ENCODE measurements at places on chromosomes 1 and 21. TPM values are rescaled to one million over a fixed set of nuclear protein-coding genes. Genes with fewer than 3 reads are reported as not detected.

- peak; percentile 56 for DNase-seq
These were observed 45.5 kb upstream of the VANGL1 start for GRCh38 chr1:115596080-115596780.

- no peak for DNase-seq
These were observed 5.2 kb downstream of the ZDHHC18 start for GRCh38 chr1:26831546-26832248.

- peak; percentile 78 for DNase-seq
These were observed 475.6 kb upstream of the B3GALT2 start for GRCh38 chr1:193662030-193662429.

DNA sequence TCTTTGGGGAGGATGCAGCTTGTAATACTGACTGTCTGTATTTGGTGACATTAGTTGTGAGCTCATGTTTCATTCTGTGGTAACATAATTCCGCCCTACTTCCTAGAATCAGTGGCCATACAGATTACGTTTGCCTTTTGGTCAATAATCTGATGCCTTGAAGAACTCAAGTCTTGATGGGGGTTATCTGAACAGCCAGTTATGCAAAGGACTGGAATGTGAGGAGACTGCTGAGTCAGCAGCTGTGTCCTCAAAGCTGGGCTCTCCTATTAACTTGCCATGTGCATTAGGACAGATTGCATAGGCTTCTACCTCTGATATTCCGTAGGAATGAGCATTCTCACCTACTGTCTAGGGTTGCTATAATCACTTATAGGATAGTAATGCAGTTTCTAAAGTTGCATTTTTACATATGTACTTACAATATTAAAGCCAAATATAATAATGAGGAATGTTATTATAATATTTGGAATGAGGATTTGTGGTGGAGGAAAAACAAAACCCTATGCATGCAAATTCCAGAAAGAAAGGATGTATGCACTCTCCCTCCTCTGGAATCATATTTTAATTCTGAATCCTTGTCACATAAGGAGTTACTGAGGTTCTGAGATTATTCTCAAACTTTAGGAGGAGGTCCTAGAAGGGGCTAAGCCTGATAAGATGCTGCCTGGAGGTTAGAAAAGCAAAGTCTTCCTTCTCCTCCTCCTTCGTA lies 116.0 kb downstream of the NOS1AP start:
- no peak for DNase-seq

DNA sequence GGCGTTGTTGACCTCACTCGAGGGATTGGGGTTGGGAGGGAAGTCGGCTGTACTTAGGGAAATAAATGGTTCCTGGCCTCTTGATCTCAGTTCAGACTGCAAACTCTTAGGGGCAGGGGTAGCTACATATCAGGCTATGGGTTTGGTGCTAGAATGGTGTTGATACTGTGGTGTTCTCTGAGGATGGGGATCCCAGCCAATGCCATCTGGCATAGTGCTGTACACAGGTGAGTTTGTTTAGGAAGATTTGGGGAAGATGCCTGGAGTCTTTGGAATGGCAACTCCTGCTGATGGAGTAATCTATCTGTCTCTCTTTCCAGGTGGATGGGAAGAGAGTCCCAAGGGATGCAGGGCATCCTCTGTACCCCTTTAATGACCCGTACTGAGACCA lies 14.3 kb upstream of the NASP start:
- no peak for DNase-seq

GRCh38 chr1:1146596-1146995 lies 27.1 kb upstream of the TTLL10 start:
- DNase-seq, result no peak

DNA sequence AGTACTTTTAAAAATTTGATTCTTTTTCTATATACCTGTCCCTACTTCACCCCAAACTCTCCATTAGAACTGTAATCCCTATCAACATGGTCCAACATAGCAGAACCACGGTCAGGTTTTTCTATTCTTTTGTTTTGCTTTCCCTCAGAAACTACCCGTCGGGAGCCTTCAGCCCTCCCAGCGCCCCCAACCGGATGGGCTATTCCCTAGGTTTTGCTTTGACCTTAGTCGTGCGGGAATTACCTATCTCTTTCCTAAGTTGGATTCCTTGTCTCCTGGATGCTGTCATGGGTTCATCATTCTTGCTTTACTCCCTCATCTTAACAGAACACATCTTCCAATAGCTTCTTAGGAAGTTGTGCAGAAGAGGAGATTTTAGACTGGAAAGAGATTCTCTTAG lies 97.5 kb upstream of the LBR start:
- DNase-seq, result no peak

DNA sequence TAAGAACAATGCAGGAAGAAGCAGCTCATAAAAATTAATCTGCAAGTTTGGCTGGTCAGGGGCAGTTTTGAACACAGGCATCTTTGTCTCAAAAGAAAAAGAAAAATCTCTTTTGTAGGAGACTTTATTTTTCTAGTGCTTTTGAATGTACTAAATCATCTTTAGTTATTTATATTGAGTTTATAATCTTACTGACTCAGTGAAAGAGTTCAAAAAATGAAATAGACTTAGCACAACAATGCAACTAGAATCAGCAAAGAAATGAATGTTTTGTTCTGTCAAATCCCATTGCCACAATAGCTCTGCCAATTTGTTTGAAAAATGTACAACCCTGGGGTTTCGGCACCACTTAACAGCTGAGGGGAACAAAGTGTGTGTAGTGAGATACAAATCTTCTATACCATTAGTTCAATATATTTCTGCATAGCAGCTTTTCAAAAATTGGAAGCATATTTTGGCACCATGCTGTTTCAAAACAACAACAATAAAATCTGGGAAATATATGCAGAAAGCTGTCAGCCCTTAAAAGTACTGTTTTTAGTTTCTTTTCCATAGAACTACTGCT lies 1969.1 kb downstream of the MRPL39 start:
- no peak for DNase-seq

GRCh38 chr1:192445839-192446489 lies 129.2 kb downstream of the RGS21 start:
- DNase-seq, result peak; percentile 60

- no peak for DNase-seq
These were observed 44.7 kb downstream of the KCNC4 start for GRCh38 chr1:110254604-110255391.

GRCh38 chr1:67405473-67406245 lies 24.5 kb downstream of the SERBP1 start:
- no peak for DNase-seq

GRCh38 chr21:26777166-26777565 lies 68.0 kb downstream of the ADAMTS1 start:
- DNase-seq, result peak; percentile 31

DNA sequence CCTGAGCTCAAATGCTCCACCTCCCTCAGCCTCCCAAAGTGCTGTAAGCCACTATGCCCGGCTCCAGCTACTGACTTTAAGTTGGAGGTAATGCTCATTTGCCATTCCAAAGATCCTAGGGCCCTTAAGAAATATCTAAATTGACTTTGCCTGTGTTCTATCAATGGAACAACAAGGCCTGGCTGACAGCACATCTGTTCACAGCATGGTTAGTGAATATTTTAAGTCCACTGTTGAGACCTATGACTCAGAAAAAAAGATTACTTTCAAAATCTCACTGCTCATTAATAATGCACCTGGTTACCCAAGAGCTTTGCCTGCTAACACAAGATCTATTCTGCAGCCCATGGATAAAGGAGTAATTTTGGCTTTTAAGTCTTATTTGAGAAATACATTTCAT lies 3.5 kb upstream of the SSX2IP start:
- DNase-seq, result no peak

DNA sequence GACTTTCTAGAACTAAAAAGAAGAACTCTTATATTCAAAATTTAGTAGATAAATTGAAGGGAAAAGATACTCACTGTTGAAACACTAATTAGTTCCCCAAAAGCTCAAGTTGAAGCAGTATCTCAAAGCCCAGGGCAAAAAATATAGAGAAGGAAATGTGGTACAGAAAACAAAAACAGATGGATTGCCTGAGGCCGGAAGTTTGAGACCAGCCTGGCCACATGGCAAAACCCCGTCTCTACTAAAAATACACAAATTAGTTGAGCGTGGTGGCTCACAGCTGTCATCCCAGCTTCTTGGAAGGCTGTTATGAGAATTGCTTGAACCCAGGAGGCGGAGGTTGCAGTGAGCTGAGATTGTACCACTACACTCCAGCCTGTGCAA lies 36.0 kb downstream of the FAM177B start:
- no peak for DNase-seq

DNA sequence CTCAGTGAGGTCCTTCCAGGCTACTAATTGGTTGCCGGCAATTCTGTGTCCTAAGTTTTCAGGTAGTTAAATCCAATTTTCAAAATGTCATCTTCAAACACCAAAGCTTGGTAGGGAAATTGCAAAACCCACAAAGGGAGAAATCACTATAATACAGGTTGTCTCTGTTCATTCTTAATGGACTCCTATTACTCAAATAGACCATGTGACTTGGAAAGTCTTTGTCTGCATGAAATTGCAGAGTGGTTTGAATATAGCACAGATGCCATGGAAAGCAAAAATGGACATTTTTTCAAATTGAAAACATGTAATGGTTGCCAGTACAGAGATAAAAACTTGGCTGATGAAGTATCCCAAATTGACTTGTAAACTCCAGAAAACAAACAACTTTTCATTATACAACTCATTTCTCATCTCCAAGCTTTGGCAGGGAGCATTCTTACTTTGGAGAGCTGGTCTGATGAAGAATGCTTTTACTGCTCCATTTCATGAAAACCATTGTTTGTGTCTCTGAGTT lies 169.5 kb upstream of the PKN2 start:
- no peak for DNase-seq

DNA sequence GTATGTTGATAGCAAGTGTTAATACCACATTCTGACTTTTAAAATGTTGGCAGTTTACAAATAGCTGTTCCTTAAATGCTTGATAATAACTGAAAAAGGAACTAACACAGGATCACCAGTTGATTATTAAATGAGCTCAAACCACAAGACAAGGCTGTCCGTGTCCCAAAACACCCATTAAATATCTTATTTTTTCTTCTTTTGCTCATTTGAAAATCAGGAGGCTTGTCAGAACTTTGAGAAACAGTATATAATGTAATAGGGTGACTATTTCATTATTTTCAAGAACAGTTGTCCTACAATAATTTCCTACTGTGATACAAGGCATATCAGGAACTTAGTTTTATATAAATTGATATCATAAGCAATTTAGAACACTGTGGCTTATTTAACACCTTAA lies 2.7 kb downstream of the CDKN2C start:
- DNase-seq, result no peak

DNA sequence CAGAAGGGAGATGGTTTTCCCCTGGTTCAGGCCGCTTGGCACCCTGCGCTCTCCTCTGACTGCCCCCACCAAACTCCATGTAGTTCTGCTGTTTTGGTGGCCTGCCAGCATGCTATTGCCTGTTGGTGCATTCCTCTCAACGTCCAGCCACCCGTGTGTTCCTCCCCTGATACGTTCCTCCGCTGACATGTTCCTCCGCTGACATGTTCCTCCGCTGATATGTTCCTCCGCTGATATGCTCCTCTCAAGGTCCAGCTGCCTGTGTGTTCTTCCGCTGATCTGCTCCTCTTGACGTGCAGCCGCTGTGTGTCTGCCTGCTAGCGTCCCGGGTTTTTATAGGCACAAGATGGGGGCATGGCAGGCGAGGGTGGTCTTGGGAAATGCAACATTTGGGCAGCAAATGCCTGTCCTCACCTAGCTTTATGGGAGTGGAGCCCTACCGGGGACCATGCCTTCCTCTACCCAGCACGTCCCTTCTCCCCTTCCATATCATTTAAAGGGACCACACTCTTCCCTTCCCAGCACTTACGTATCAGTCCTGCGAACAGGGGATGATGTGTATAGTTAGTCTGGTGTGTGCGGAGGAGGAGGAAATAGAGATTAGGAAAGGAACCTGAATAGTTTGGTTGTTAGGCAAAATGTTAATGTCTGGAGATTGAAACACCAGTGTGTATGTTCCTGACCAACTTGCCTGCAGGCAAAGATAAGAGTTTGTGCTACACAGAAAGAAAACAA lies 40.6 kb upstream of the PLA2G5 start:
- no peak for DNase-seq

DNA sequence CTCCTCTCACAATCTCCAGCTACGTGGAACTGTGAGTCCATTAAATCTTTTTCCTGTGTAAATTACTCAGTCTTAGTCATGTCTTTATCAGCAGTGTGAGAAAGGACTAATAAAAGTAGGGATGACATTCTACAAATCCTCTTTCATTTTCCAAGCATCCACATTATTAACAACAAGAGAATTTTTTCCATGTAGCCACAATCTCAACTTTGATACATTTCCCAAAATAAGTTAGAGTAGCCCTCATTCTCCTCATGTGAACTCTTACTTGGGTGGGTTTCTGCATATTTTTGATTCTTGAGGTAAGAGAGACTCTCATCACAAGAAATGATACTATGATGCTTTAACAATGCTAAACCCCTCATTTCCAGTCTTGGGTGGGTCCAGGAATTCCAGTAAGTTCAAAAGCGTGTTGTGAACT lies 52.8 kb downstream of the TNFSF18 start:
- peak; percentile 54 for DNase-seq

DNA sequence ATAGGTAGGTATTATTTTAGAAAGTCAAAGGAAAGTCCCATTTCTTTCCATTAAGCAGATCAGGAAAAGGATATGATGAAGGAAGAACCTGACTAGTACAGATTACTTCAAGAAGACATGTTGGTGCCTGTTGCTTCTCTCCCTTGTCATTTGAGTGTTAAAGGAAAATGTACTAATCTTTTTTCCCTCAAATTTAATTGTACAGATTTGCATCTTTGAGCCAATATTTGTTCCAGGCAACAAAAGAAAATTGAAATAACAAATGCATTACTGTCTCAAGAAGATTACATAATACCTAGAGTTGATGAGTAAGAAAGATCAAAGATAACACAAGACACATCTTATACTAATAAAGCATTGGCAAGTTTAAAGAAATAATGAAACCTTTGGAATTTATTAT lies 566.9 kb upstream of the ZP4 start:
- DNase-seq, result no peak

- no peak for DNase-seq
These were observed 65.8 kb downstream of the LRRN2 start for GRCh38 chr1:204619721-204620120.

- no peak for DNase-seq
These were observed 54.9 kb downstream of the DRAM2 start for GRCh38 chr1:111084999-111085398.

Gene TGFB2
- 3.7 TPM for polyA plus RNA-seq

Gene MCOLN2
- polyA plus RNA-seq, result 0.27 TPM
